ENCODE measurements at places on chromosomes 1 and 21. TPM values are rescaled to one million over a fixed set of nuclear protein-coding genes. Genes with fewer than 3 reads are reported as not detected.

DNA sequence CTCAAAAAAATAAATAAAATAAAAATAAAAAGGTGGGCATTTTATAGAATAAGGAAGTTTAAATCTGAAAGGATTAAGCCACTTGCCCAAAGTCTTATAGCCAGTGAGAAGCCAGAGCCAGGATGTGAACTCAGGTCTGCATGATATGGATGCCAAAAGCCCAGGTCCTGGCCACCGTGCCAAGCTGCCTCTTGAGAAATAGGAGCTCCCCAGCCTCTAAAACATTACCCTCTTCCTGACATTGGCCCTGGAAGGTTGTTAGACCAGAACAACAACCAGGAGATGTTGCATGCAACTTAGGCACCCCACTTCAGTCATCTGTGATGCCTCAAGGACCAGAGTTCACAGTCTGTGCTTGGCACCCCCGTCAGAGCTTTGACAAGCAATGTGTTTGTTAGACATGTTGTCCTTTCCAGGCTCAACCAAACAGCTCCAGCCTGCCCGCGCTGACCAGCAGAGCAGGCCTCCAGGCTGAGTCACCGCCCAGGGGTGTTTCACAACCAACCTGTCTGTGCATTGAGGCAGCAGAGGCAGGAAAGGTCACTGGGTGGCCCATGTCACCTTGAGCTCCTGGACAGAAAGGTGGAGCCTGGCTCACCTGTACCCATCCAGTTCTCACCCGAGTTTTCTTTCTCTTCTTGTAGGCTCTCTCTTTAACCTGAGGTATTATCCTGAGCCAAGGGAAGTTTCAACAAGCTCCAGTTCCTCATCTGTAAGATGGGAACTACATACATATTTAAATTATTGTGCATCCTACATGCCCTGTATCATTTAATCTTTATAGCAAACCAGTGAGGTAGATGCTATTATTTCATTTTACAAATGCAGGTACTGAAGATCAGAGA is 14.9 kb upstream of the MED18 start:
- H3K4me3 ChIP-seq = no peak overlapping the region
- no peak for DNase-seq
- H3K4me1 ChIP-seq = no peaks in the 10 kb centered on the region
- no peaks in the 10 kb centered on the region for H3K36me3 ChIP-seq

MAP3K21 gene
- total RNA-seq = 1.0 TPM

DNA sequence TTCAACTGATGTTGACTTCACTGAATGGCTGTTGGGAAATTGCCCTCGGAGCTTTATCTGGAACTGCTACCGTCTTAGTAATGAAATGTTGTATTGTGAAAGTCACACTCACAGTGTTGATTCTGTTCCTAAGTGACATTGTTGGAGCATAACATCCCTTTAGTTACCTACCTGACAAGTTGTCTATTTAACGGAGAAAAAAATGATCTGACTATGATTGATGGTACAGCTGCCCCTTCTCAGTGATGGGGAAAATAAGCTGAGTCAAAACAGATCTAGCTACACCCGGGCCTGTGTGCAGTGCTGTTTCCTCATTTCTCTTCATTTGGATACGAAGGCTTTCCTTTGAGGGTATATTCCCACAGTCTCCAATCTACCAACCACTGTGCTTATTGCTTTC is 472.3 kb upstream of the BRINP3 start:
- no peak overlapping the region for H3K27ac ChIP-seq
- H3K36me3 ChIP-seq = no peaks in the 10 kb centered on the region
- DNase-seq = no peak
- H3K4me3 ChIP-seq = no peak overlapping the region
- no peaks in the 10 kb centered on the region for H3K4me1 ChIP-seq

DNA sequence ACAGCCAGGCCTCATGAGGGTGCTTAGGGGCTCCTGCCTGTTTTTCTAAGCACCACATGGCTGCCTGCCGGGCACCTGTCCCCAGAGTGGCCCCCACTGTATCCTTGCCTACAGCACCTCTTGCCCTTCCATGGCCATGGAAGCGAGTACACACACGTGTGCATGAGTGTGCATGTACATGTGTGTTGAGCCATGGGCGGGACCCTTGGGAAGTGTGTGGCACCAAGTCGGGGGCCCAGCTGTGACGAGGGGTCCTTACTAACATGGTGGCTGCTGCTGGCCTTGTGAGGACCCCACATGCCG is 25.8 kb downstream of the KRTAP10-1 start:
- no peaks in the 10 kb centered on the region for H3K27me3 ChIP-seq
- no peaks in the 10 kb centered on the region for H3K36me3 ChIP-seq
- DNase-seq = no peak
- H3K4me3 ChIP-seq = no peak overlapping the region
- no peak overlapping the region for H3K27ac ChIP-seq

RAB25 gene
- total RNA-seq = 1.8 TPM

GRCh38 chr1:7538033-7538432 is 233.1 kb upstream of the VAMP3 start:
- no peaks in the 10 kb centered on the region for H3K27me3 ChIP-seq
- H3K36me3 ChIP-seq = no peaks in the 10 kb centered on the region

DNA sequence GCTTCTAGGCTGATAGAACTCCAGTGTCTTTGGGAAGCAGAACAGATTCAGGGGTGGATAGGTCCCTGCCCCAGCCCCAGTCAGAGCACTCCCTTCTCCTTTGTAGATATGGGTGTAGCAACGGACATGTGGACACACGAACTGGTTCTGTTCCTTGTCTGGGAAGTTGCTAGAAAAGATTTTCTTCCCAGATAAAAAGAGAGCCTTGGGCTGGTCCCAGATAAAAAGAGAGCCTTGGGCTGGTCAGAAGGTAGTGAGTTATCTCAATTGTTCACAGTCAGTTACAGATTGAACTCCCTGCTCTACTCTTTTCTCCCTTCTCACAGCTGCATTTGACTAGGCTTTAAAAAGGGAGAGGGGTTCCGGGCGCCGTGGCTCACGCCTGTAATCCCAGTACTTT is 7.4 kb upstream of the EFNA1 start:
- H3K27ac ChIP-seq = no peak overlapping the region
- no peaks in the 10 kb centered on the region for H3K36me3 ChIP-seq
- no peak overlapping the region for H3K4me3 ChIP-seq
- no peaks in the 10 kb centered on the region for H3K27me3 ChIP-seq

CRABP2 gene
- 0.38 TPM for total RNA-seq

CD164L2 gene
- total RNA-seq = not detected

Data from naive thymus-derived CD4-positive, alpha-beta T cell (primary cell).